ENCODE measurements at places on chromosomes 5 and 9. TPM values are rescaled to one million over a fixed set of nuclear protein-coding genes. Genes with fewer than 3 reads are reported as not detected.

GRCh38 chr5:155850370-155850769 lies 476.6 kb upstream of the SGCD start:
- DNase-seq = no peak

OR13F1 gene
- not detected for total RNA-seq

DNA sequence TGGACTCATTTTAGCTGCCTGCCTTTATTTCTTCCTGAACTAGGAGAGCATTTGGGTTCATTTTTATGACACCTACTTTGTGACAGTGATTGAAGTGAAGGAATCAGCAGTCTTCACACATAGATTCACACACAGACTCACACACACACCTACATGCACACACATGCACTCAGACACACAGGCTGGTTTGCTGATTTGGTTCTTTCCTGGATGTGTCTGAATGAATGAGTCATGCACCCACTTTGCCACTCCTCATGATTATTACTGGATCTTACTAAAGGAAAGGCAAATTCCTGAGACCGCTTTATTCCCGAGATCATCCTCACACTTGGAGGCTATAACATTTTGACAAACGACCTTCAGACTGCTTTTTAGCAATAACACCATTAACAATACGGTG lies 529.5 kb downstream of the AGTPBP1 start:
- DNase-seq = no peak

CNTNAP3B gene
- 2.3 TPM for total RNA-seq

DNA sequence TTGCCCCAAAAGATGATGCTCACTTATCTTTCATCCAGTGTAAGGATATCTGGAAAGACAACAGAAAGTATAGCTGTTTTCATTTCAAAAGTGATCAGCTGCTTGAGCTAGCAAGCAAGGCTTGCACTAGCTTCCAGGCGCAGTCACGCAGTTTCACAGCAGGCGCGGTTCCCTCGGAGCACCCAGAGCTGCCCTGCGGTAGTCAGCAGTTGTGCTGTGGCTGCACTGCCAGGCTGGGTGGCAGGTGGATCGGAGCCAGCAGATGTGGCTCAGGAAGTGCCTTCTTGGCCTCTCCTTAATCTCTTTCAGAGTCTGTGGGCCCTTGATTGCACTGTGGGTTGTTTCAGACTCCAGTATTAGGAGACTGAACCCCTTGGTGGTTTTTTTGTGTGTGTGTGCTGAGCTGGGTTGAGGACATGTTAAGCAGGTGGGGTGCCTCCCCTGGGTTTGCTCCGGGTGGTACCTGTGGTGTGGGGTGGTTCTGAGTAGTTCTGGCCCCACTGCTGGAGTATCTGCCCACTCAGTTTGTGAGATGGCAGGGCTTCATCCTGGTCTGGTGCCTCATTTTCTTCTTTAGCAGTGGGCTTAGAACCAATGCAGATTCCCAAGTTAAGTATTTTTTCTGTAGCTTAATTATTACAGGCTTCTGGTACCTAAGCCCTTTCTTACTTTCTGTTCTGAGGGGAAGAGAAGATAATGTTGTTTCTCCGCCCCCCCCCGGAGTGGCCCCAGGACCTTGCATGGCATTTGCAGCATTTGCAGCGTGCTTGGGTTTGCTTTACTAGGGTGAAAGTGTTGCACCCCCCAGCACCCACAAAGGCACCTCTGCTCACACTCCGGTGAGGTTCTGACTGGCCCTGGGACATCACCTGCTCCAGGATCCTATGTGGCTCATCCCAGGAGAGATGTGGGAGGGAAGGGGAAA lies 16.4 kb downstream of the TENT4A start:
- peak; percentile 51 for DNase-seq

DNA sequence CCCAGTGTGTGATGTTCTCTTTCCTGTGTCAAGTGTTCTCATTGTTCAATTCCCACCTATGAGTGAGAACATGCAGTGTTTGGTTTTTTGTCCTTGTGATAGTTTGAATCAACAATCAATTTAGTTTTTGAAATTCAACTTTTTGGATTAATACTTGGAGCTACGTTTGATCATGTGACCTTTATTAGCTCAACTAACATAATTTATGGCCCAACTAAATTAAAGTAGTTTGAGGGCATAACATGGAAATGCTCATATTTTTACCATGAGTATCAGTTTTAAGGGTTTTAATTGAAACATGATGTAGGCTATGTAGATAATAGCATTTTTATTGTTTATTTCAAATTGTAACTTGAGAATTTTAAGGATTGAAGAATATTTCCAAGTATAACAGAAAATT lies 168.0 kb downstream of the CCDC171 start:
- DNase-seq = no peak

GRCh38 chr9:131500939-131501541 lies 1.7 kb upstream of the POMT1 start:
- DNase-seq = peak; percentile 39

DNA sequence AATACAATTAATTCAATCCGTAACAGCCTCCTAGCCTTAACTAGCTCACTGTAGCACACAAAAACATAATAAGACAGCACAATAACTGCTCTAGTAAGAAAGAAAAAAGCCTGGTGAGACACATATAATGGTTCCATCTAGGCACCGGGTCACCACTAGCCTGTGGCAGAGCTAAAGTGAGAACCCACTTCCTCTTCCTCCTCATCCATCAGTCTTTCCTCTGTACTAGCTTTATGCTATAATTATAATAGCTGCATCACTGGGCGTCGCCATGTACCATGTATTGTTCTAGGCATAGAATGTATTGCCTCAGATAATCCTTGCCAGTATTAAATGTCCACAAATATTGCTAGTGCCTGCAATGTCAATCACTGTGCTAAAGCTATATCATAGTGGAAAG lies 23.1 kb downstream of the ADRB2 start:
- no peak for DNase-seq

NDFIP1 gene
- total RNA-seq = 65.7 TPM

CMBL gene
- 9.3 TPM for total RNA-seq

DNA sequence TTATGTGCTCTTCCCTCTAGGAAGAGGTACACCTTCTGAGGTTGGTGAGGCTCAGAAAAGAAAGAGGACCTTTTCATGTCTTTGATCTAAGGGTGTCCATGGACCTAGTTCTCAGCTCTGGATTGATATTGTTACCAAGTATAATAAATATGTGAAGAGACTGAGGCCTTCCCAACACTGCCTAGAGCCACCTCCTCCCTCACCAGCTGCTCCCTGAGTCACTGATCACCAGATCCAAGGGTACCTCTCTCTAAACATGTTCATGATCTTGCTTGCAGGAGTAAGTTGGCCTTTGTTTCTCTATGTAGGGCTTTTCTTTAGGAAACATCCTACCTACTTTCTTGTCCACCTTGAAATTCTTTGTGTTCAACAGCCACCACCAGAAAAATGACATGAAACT lies 218.8 kb upstream of the ADRA1B start:
- no peak for DNase-seq

- DNase-seq = no peak
Observed at GRCh38 chr9:131642496-131643083, 97.3 kb downstream of the PRRT1B start.

DNA sequence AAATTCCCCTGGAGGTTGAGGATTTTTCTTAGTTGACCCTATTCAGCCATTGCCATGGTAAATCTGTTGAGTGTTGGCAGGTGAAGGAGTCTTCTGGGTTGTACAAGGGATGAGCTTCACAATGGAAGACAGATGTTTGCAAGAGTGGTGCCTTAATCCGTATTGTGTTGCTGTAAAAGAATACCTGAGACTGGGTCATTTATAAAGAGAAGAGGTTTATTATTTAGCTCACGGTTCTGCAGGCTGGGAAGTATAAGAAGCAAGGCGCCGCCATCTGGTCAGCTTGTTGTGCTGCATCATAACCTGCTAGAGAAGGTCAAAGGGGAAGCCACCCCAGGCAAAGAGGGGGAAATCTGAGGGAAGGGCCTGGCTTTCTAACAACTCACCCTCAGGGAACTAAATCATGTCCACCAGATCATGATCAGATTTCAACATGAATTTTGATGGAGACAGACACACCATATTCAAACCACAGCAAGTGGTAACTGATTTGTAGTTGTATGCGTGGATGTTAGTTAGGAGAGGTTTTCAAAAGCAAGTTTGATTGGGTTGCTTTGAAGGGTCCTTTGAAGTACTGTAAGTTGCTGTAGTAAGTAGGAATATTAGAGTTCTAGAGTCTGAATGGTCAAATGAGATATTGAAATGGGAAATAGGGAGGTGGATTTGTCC lies 2.5 kb downstream of the TNPO1 start:
- peak; percentile 82 for DNase-seq

GRCh38 chr9:28951945-28952344 lies 1378.7 kb upstream of the C9orf72 start:
- DNase-seq = peak; percentile 5
